ENCODE measurements at places on chromosomes 11 and 22. TPM values are rescaled to one million over a fixed set of nuclear protein-coding genes. Genes with fewer than 3 reads are reported as not detected.

The CARNS1 gene
- polyA plus RNA-seq = 2.9 TPM

The KRTAP5-7 gene
- not detected for polyA plus RNA-seq

The H19 gene
- 532 TPM for polyA plus RNA-seq

The SHISAL1 gene
- polyA plus RNA-seq = 1.00 TPM

The TPBGL gene
- 0.25 TPM for polyA plus RNA-seq

The PIH1D2 gene
- polyA plus RNA-seq = 9.3 TPM
